ENCODE measurements at places on chromosomes 3 and 15.

GRCh38 chr3:12275974-12276650, 12.8 kb upstream of the PPARG start:
- DNase-seq: no peak

DNA sequence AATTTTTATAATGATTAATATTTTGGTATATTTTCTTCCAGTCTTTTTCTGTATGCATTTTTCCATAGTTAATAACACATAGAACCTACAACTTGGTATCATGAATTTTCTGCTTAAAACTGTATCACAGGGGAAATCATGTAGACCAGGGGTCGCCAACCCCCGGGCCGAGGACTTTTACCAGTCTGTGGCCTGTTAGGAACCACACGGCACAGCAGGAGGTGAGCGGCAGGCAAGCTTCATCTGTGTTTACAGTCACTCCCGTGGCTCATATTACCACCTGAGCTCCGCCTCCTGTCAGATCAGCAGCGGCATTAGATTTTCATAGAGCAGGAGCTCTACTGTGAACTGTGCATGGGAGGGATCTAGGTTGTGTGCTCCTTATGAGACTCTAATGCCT, 54.7 kb downstream of the RPL22L1 start:
- DNase-seq: no peak

DNA sequence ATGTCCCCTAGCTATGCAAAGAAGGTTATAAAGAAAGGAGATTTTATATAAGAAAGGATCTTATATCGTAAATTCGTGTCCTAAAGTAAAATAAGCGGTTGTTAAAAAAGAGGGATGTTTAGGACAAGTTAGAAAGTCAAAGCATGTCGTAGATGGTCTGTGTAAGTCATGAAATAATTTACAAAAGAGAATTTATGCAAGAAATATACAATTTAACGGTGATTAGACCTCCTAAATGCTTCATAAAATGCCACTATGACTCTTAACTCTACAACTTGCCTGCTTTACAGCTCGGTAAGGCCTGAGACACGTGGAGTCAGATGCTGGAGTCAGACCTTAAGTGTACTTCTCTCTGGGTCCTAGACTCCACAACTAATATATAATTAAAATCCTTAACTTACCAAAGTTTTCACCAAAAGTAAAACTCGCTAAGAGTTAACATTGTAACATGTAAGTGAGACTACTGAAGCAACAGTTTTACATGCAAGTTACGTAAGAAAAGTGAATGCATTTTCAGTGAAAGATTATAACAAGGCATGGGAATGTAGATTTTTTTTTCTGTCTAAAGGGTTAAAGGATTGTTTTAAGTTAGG, 13.3 kb upstream of the SRPRB start:
- DNase-seq: no peak

GRCh38 chr15:101050623-101051290, 131.6 kb downstream of the LRRK1 start:
- DNase-seq: no peak

- DNase-seq: no peak
Measured at GRCh38 chr3:126517986-126518778, 609 bp upstream of the UROC1 start.

GRCh38 chr15:81945014-81945615, 100.7 kb downstream of the MEX3B start:
- no peak for DNase-seq

DNA sequence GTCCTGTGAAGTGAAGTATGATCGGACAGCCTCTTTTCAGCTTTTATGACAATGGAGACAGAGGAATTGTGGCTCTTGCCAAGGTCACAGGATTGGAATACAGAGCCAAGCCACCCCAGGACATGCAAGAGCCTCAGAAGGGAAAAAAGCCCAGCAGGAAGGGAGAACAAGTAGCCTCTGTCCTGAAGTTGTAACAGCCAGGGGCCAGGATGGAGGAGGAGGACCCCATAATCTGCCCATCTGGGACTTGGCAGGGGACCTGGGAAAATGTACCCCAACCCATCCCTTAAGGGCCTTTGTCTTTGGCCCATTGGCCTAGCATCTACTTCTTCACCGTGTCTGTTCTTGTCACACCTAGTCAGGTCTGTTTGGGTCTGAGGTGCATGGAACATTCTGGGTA, 60.4 kb upstream of the POLG start:
- DNase-seq: no peak

DNA sequence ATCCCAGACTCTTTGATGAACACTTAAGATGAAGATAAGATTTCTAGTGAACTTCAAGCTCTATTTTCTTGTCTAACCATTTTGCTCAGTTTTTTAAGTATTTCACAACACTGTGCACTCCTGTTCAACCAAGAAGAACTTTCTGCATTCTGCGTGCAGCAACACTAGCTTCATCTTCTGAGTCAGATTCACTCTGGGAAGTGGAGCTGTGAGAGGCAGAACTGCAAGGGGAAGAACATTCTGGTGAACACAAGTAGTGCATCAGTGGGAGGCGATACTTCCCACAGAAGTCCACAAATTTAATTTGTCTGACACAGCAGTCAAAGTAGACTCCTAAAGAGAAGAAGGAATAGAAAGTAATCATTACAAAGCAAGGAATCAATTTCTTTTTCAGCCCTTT, 18.1 kb downstream of the LRRC58 start:
- no peak for DNase-seq

GRCh38 chr15:28110481-28110881, 11.4 kb upstream of the OCA2 start:
- DNase-seq: no peak

DNA sequence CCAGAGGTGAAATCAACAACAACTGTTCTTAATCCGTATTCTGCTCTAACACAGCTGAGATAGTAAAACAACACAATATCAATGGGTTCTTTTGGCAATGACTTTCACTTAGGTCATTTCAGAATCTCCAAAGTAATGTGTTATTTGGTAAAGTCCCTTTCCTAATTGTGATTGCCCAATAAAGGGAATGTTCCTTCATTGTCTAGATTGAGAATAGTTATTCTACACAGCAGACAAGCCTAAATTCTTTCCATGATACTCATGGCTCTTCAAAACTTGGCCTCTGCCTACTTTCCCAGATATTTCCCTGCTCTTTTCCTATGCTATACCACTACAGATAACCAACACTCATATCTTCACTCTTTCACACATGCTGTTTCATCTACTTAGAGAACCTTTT, 219.8 kb downstream of the FMN1 start:
- no peak for DNase-seq

DNA sequence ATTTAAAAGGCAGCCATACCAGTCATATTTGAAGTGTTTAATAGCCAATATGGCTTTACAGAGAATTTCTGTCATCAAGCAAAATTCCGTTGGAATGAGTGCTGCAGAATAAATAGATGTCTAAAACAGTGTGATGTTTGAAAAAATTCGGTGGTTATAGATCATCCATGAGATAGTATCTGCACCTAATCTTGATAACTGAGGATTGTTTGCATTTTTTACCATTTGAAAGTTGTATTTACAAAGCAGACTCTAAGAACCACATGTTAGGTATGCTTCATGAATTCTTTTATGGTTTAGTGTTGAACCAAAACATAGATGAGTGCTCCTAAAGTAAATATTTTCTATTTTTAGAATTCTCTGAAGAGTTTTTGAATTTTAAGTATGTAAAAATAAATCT, 476.1 kb downstream of the NAALADL2 start:
- no peak for DNase-seq

DNA sequence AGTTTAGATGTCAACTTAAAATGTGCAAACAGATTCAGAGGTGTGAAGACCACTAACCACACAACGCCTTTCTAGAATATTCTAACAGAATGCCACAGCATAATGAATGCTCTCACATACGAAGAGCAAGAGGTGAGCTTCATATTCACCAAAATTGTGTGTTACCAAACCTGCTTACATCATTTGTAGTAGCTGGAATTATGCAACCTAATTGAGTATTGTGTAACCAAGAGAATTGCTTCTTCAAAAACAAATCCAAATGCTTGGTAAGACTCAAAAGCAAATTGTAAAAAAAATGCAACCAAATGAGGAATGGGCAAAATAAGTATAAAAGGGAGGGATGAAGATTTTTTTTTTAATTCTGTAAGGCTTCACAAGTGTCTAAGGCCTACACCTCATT, 160.7 kb downstream of the TAFA4 start:
- no peak for DNase-seq

DNA sequence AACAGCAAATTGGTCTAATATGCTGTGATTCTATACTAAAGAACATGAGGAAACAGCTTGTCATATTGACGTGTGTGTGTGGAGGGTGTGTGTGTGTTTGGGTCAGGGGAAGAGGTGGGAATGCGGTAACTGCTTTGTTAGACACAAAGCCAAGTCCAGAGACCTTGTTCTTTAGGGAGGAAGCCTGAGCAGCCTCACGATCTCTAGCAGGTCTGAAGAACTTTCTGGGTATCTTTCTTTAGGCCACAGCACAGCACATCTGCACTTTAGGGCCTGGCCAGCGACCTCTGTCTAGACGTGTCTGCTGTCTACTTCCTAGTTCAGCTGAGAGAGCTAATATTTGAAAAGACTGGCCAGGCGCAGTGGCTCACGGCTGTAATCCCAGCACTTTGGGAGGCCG, 220.0 kb upstream of the TPRG1 start:
- DNase-seq: no peak

GRCh38 chr3:57910990-57911389, 97.2 kb upstream of the FLNB start:
- DNase-seq: no peak

GRCh38 chr3:81339040-81339845, 422.2 kb downstream of the GBE1 start:
- DNase-seq: peak; percentile 8

DNA sequence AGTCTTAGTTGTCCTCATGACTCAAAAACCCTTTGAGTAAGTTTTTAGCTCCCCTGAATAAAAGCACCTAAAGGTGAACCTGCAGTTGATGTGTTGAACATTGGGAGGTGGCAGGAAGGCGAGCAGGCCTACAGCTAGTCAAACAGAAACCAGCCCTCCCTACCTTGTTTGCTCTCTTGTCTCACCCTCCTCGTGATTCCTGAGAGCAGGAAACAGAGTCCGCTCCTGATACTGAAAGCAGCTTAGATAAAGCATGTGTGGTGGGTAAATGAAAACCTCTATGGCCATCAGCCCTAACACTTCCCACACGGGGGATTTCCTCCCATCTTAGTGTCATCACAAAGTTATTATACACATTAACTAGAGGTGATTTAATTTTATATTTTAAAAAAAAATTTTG, 21.8 kb upstream of the CLDN18 start:
- DNase-seq: no peak

GRCh38 chr3:72320955-72321303, 527.3 kb downstream of the SHQ1 start:
- no peak for DNase-seq

DNA sequence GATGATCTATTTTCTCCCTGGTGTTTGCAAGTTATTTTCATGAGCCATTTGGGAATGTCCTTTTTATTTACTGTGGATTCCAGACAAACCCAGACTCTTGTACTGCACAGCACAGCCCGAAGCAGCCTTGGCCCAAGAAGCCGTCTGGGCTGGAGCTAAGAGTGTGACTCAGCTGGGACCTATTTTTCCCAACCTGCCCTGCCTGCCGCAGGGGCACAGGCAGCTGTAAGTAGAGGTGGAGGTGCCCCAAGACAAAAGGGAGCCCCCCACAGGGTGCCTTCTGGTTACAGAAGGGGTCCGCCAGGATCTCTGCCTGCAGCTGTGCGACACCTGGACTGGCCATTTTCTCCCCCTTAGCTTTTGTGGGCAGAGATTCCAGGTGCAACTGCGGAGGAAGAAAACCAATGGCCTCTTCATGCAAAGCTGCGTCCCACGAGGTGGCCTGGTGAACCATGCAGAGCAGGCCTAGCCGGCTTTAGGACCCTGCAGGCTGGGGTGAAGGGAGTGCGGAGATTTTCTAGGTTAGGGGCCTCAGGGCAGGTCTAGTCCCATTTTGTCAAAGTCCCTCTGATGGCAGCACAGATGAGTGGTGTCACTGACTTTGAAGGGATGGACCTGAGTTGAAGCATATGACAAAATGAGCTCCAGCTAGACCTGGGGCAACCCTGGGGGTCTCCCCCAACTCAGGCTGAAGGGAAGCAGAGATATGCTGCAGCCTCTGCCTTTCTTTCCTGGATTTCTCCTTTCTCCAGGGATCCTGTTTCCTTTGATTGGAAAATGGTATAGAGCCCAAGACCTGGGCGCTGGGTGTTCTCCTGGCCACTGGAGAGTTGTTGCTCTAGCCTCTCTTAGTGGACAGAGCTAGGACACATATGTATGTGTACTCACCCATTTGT, 131.2 kb downstream of the KLF13 start:
- no peak for DNase-seq

DNA sequence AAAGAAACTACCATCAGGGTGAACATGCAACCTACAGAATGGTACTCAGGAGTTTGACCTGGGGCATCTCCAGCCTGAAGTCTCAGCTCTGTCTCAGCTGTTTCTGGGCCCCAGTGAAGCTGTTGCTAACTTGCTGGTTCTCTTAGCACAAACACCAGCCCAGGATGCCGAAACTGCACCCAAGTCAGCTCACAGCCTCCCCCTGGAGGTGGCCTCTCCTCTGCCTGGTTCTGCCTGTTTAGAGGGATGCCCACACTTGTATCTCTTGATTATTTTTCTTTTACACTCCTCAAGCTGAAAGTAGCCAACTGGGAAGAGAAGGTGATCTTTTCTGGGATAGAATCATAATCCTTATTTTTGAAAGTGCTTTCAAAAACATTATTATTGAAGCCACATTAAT, 289.0 kb upstream of the RASGRP1 start:
- DNase-seq: no peak

GRCh38 chr15:68554721-68555678, 23.8 kb upstream of the CORO2B start:
- DNase-seq: no peak

- no peak for DNase-seq
Measured at GRCh38 chr15:78841376-78841706, 30.1 kb upstream of the ADAMTS7 start.

GRCh38 chr15:59224474-59224873, 17.8 kb downstream of the LDHAL6B start:
- DNase-seq: no peak
